T-helper 1 cell (primary cell): ENCODE measurements at places on chromosomes 7 and 10.

DNA sequence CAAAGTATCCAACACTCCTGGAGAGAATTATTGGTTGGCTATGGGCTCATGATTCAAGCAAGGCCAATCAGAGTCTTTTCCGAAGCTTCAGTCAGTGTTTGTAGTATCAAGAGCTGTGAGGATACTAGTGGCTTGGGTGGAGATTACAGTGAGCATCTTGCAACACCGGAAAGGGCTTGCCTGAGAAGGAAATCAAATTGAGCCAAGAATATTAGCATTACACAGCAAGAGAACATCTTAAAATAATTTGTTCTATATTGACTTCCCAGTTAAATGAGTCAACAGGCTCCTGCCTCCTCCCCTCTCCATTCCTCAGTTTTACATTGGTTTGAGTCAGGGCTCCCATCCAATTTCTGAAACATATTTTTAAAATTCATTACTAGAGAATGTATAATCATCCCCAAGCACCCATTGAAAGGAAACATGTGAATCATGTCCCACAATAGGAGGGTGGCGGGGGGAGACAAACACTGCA, 127.4 kb downstream of the ELAPOR2 start:
- no peak for DNase-seq

DNA sequence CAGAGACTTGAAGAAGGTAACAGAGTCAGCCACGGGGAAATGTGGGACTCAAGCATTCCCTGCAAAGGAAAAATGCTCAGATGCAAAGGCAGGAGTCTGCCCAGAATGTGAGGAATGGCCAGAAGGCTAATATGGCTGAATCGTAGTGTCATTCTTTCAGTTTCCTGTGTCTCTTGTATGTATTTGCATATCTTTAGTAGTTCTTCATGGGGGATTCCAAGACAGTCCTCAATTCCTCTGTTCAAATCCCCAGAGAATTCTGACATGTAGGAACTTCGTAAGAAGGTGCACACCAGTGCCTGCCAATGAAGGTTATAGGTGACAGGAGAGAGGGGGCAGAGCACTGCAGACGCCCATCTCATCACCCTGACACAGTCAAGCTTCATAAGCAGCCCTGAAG, 154.4 kb downstream of the CACNB2 start:
- DNase-seq, result no peak

DNA sequence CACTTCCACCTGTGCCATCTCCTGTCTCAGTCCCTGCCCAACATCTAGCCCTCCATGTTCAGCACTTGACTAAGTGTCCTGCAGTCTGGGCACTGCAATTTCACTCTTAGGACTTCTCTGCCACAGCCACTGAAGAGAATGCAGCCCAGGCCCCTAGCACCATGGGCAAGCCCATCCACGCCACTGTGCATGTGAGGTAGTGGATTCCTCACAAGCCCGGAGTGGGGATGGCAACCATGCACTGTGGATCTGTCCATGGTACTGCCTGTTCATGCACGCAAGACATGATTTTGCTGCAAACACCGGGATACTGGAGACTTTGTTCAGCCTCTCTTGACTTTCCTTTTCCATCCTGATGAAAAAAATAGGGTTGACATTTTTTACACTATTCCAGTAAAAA, 12.3 kb downstream of the DDC start:
- no peak for DNase-seq

GRCh38 chr7:100604028-100604975, 2.1 kb downstream of the PCOLCE start:
- peak; percentile 58 for DNase-seq

DNA sequence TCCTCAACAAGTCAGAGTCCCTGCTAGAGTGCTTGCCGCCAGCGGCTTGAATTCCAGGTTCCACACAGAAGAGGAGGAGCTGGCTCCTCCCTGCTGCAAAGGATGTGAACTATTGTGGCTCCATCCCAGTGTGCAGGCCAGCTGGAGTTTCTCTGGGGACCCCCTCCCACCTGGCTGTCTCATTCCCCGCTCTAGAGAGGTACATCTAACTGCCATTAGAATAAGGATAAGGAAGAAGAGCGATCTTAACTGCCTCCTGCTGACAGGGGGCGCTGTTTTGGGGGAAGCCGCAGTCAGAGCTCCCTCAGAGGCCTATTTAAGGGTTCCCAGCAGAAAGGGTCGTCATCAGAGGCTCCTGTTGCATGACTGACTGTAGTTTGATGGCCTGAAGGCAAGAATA, 40.8 kb upstream of the HECW1 start:
- DNase-seq, result no peak

GRCh38 chr7:1596181-1597043, 26.6 kb upstream of the PSMG3 start:
- DNase-seq, result no peak

GRCh38 chr10:49324711-49325110, 25.7 kb downstream of the C10orf71 start:
- no peak for DNase-seq

DNA sequence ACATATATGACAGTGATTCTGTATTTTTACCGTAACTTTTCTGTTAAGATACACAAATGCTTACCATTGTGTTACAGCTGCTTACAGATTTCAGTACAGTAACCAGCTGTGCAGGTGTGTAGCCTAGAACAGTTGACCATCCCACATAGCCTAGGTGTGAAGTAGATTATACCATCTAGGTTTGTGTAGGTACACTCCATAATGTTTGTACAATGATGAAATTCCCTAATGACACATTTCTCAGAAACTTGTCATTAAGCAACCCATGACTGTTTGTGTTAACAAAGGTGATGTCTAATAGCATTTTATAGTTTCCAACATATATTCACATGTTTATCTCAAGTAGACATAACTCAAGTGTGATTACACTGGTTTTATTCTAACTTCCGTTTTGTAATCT, 218.5 kb downstream of the PLXDC2 start:
- DNase-seq, result no peak

DNA sequence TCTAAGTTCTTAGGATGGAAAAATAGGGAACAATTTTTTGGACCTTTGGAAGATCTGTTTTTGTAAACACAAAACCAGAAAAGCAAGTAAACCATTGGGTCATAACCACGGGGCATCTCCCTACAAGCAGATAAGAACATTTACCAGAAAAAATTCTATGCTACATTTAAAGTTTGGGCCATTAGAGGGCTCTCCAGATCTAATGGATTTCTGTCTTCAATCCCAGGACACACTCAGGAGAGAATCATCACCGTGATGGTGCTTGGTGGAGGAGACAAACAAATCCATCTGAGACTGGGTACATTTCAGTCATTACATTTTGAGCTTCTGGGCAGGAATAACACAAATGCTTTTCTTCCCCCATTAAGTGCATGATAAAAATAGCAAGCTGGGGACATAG, 178.4 kb upstream of the TARP start:
- no peak for DNase-seq

DNA sequence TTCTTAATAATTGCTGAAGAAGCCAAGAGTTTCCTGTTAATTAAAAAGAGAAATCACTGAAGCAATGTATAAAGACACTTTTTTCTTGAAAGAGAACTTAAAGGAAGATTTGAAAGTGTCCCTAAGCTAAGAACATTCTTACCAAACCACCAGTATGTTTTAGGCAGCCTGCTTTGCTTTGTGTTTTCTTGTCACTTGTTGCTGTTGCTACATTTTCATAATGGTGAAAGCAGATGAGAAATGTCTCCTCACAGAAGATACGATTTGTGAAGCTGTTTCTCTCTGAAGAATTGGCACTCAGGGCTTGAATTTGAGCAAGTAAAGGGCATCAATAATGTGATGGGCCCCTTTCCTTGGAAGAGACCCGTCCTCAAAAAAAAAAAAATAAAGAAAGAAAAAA, 30.9 kb downstream of the TCF7L2 start:
- no peak for DNase-seq

- peak; percentile 22 for DNase-seq
These were observed 47.0 kb upstream of the ZNF107 start for GRCh38 chr7:64618785-64619456.

- DNase-seq, result no peak
These were observed 32.4 kb downstream of the WBP1L start for GRCh38 chr10:102775935-102776669.

- no peak for DNase-seq
These were observed 175.9 kb upstream of the TAC1 start for GRCh38 chr7:97555857-97556421.

DNA sequence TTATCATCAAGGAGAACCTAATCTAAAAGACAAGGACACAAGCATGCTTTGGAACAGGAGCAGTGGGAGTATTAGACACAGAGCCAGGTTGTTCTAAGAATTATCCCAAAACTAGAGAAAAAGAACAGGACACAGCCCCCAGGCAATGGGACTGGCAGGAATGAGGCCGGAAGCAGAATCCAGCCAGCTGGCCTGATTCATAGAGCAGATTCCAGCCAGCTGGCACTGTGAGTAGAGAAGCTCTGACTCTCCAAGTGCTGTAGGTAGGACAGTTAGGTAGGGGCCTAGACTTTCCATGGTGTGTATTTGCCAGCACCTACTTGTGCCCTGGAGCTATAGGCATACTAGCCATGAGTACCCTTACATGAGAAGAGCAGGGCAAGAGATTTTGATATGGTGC, 13.3 kb upstream of the RAB18 start:
- no peak for DNase-seq

- DNase-seq, result no peak
These were observed 5.5 kb downstream of the WDR91 start for GRCh38 chr7:135205850-135206249.

- DNase-seq, result no peak
These were observed 105.9 kb downstream of the ARHGAP12 start for GRCh38 chr10:31822616-31823318.

DNA sequence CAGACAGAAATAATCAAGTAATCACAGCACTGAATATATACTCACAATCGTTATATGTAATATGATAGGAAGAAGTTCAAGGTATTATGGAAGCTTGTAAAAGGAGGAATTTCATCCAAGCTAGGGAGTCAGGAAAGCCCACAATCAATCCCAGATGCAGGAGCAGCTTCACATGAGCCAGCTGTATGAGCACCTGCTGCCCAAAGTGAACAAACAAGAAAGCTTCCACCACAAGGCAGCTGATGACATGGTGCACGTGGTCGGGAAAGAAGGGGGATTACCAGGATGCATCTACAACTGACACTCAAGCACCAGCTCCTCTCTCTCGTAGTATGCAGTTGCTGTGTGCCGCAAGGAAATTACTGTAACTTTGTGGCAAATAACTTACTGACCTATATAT, 225.2 kb downstream of the XPNPEP1 start:
- no peak for DNase-seq

DNA sequence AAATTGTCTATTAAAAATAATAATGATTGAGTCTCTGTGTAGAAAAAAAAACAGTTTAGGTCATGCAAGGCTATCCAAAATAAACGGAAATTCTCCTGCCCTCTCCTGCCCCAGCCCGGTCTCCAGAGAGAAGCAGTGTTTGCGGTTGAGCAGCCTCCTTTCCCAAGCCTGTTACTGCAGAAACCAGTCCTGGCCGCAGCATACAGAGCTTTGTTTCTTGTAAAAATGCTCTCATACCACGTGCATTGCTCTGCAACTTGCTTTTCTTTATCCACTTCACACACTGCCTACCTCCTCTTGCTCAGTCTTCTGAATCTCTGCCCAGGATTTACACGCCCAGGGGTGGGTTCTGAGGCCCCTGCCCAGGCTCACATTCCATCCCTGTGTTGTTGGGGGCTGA, 34.4 kb upstream of the CUL1 start:
- no peak for DNase-seq

DNA sequence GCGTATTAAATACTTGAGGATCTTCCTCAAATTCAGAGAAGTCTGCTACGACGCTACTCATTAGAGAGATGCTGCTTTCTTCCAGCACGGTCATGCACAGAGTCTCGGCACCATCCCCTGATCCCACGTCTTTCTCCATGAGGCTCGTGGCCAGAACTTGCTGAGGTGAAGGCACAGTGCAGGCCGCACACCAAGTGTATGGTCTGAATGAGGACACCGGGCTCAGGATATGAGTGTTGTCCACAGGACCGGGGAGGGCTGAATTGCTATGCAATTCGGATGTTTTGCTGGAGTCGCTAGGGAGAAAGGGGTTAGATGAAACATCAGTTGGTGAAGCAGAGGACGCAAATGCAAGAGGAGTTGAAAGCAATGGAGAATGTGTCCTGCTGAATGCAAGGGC, 63.0 kb downstream of the KIAA1549 start:
- no peak for DNase-seq

DNA sequence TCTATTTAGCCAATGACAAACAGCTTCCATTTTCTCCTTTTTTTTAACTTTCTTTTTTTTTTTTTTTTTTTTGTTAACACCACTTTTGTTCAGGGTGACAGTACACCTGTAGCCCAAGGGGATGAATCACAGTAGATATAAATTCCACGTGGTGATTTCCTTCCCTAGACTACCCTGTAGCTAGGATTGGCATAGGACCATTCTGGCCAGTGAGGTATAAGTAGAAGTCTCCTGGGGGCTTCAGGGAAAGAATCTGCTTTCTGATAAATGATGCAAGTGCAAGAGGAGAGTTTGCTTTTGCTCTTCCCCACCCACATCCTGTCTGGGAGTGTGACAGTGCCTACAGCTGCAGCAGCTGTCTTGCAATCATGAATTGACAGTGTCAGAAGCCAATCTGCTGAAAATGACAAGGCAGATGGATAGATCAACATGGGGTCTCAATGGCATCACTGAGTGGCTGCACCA, 63.2 kb upstream of the TOMM7 start:
- no peak for DNase-seq

DNA sequence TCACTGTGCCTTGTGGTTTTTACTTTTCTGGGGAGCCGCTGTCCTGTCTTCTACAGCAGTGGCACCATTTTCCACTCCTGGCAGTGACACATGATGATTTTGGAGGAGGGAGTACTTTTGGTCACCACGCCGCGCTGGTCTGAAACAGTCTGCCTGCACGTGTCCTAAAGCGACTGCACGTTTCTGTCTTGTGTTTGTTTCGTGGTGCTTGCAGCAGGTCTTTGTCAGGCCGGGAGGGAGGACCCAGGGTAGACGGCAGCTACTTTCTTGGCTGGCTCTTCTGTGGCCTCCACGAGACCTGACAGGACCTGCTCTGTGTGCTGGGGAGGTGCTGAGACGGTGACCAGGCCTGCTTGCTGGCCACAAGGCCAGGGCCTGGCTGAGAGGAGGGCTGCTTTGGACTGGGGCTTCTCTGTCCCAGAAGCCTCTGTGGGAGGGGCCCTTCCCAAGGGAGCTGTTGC, 82.0 kb downstream of the GLRX3 start:
- DNase-seq, result no peak

DNA sequence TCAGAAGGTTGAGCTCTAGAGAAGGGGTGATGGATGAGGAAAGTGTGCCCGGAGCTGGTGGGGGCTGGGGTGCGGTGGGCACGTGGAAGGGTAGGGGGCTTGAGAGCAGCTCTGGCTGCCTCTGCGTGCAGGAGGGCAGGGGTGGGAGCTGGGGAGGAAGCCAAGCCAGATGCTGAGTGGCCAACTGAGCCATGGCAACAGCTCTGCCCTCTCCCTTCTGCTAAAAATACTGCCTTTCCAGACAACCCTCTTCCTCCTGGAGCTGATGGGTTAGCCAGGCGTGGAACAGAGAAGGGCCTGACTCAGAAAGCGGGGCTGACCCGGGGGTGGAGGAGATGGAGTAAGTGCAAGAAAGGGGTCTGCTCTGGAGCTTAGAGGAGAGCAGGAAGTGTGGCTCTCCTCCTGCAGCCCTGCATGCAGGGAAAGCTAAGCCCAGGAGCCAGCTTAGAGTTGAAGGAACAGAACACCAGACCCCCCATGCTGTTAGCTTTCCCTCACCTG, 114.6 kb upstream of the AGK start:
- DNase-seq, result no peak
